ENCODE measurements at places on chromosomes 5 and 9. TPM values are rescaled to one million over a fixed set of nuclear protein-coding genes. Genes with fewer than 3 reads are reported as not detected.

Gene OR1K1
- total RNA-seq: not detected

Gene MARCHF11
- not detected for total RNA-seq

Gene ARL14EPL
- not detected for total RNA-seq

Gene PIP5KL1
- total RNA-seq: not detected

Gene HSPB3
- 55.2 TPM for total RNA-seq

Gene CMBL
- 81.4 TPM for total RNA-seq

Gene ANKRD20A1
- 12.3 TPM for total RNA-seq

Gene ELOVL7
- 13.8 TPM for total RNA-seq

Gene CDO1
- total RNA-seq: not detected

Gene GPR151
- not detected for total RNA-seq

Gene GPR150
- 0.41 TPM for total RNA-seq

Gene FABP6
- not detected for total RNA-seq
